GM12891 (cell line): ENCODE measurements at places on chromosomes 1 and 21.

- no peak for DNase-seq
Observed at GRCh38 chr1:17587693-17588047, 48.2 kb downstream of the ARHGEF10L start.

- DNase-seq, result no peak
Observed at GRCh38 chr1:214976665-214977064, 105.9 kb upstream of the KCNK2 start.

- DNase-seq, result no peak
Observed at GRCh38 chr1:13450204-13450603, 40.0 kb downstream of the PRAMEF20 start.

- no peak for DNase-seq
Observed at GRCh38 chr1:236099355-236099974, 34.6 kb upstream of the NID1 start.

DNA sequence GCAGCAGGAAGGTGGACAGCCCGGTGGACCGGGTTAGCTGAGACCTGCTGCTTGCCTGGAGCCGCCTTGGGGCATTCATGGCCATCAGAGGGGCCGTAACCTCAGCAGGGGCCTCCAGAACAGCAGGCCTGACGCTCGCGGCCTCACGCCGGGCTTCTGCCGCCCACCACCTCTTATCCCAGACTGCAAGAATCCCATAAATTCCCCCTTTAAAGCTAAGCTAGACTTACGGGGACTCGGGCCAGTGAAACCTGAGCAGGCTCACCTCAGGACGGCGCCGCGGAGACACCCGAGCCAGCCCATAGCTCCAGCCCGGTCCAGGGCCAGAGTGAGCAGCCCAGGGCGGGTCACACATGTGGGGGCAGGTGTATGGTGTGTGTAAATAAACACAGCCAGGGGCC, 132.3 kb downstream of the GLIS1 start:
- no peak for DNase-seq

- no peak for DNase-seq
Observed at GRCh38 chr1:58576325-58576726, 726 bp downstream of the TACSTD2 start.

- DNase-seq, result no peak
Observed at GRCh38 chr1:19219451-19219850, 9.4 kb upstream of the UBR4 start.
